IMR-90 (cell line): ENCODE measurements at places on chromosomes 2 and 18.
A peak's percentile ranks its signal among the peaks of the same experiment; 100 is the strongest.

DNA sequence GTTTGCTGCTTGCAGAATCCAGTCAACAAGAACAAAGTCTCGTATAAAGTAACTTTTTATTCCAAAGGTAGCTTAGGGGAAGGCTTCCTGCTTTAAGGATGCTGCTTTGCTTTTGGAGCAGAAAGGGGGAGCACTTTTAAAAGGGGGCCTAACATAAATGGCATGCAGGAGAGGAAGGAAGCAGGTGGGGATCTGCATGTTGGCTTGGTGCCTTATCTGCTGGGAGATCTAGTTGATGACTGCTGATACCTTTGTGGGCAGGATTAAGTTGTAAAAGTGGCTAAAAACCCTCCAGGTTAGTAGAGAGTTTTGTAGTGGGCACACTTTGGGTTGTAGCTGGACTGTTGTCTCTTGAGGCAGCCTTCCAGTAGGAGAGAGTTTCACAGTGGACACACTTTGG is 22.5 kb downstream of the UBR3 start:
- DNase-seq, result no peak

DNA sequence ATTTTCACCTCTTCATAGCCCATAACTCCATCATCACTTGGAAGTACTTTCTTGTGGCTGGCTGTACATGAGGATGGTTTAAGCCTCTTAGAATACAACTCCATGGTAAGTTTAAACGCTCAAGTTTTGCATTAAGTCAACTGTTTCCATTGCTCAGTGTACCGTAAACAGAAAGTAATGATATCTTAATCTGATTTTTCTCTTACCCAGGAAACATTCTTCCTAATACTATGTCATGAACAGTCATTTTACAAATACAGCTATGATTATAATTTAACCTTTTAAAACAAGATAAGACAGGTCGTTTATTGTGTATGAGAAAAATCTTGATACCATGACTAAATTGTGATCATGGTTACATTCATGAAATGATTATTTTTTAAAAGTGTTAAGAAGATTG is 11.6 kb upstream of the DYNC2LI1 start:
- DNase-seq, result peak; percentile 41

GRCh38 chr18:24514439-24514838 is 54.0 kb downstream of the HRH4 start:
- DNase-seq, result peak; percentile 54

DNA sequence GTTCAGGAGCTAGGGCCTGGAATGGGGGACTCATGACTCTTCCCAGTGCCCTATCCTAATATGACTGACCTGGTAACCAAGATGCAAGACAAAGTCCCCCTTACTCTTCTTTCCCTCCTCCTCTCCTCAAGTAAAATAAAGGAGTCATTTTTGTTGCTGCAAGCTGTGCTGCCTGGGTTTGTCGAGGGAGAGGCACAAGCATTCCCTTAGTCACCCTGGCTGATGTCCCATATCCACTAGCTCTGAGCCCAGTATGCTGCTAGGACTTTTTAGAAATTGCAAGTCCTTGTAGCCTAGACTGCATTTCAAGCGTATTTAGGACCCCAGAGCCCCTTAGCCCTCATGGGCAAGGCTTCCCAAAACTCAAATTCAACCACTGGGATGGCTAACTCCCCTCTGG is 338.5 kb upstream of the SETBP1 start:
- DNase-seq, result no peak

DNA sequence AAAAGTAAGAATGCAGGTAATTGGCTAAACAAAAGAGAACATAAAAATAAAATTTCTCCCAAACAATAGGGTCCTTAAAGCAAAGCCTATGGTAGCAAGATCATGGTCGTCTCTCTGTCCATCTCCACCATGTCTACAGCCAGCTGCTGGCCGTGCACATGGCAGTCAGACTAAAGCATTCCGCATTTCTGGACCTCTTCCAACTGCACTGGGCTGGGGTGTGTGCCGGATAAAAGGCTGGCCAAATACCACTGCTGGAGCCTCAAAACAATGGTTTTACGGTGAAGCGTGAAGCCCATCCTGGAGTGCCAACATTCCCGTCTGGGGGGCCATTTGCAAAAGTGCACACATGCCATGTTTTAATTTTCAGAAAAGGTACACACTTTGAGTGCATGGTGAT is 74.8 kb upstream of the PIEZO2 start:
- no peak for DNase-seq

DNA sequence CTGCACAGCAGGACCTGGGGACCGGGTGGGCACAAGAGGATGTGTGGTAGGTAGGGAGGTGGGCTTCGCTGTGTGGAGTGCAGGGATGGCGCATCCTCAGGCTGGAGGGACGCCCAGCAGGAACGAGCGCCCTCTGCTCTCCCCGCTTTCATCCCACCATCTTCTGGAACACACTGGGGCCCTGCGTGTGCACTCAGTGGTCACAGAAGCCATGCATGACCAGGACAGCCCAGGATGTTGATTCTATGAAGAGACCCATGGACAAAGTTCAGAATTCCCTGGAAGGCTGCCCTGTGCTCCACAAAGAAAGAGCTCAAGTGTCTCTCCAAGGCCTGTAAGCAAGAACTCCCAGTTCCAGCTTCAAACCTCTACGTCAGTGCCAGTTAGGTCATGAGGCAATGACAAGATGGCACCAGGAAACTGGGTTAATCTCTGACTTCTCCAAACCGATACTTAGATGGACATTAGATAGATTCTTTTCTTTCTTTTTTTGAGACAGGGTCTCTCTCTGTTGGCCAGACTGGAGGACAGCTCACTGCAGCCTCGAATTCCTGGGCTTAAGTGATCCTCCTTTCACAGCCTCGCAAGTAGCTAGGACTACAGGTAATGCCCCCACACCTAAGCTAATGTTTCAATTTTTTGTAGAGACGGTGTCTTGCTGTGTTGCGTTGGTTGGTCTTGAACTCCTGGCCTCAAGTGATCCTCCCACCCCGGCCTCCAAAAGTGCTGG is 3.4 kb downstream of the SLC66A2 start:
- DNase-seq, result no peak

DNA sequence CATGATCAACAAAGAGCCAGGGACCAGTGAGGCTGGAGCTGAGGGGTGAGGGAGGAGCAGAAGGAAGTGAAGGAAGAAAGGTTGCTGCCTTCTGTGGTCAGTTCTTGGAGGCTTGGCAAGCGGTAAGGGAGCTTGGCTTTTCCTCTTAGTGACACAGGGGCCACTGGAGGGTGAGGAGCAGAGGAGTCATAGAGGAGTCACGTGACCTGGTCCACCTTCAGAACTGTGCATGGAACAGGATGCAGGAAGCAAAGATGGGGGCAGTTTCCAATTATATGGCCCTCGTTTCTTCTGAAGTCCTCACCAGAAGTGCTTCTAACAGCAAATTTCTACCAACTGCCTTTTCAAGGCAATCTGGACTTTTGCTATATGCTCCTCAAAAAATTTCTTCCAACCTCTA is 326.9 kb upstream of the SMIM21 start:
- no peak for DNase-seq

DNA sequence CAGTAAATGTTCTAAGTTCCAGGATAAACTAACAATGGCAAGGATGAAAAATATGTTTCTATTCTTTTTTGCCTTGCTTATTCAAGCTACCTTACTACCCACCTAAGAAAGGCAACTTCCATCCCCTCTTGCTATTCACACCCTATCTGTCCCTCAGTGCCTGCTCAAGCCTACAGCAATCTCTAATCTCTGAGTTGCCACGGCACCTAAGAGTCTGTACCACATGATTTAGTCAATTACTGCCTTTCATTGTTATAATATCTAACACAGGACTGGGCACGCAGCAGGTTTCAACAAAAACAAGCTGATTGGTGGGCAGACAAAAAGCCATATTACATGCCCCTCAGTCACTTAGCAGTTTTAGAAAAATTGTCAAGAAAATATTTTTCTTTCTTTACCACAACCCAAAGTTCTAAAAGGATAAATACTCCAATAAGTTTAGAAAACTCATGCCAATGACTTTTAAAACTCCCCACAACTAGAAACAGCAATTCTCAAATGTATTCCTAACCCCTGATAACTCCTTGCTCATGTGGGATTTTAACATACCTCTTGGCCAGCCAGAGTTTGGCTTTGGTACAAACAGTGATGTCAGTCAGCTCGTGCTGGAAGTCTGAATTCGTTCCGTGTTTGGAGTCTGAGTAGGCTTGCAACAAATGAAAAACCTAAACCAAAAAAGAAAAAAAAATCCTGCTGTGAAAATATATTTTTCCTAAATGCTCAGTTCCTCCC is 117.3 kb upstream of the ZFP36L2 start:
- DNase-seq, result peak; percentile 97

GRCh38 chr2:200618590-200619021 is 32.8 kb downstream of the AOX1 start:
- peak; percentile 78 for DNase-seq

DNA sequence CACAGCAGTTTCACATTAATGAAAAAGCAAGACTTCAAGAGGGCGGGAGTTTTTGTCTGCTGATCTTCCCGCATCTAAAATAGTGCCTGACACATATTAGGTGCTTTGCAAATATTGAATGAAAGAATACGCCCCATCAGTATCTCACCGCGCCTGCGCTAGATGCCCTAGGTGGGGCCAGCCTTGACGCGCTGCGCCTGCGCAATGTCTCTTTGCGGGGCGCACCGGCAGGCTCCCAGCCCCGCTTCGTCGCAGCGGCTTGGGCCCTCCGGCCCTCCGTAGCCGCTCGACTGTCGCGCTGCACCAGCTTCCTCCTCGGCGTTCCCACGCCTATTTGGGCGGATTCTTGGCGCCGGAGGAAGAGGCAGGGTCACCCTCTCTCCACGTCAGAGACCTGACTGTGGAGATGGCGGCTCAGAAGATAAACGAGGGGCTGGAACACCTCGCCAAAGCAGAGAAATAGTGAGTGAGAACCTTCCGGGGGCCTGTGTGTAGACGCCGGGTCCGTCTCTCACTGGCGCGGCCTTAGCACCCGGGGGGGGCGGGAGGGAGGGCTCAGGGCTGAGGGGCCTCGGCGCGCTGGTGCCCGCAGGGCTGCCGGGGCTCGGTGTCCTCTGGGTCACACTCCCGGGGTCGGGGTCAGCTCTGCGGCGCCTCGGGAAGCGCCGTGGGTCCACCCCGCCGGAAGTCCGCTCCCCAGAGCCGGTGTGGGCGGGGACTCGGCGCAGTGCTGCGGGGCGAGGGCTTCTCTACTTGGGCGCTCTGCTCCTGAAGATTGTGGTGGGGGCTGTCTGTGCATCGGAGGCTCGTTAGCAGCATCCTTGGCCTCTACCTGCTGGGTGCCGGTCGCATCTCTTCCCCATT is at the start of gene NAPG:
TSS of gene NAPG (plus strand) at position 331 of the 864 bp plus-strand sequence. CDS start at position 407, 76 bp downstream.
- DNase-seq, result peak; percentile 92
